Activated CD8-positive, alpha-beta memory T cell treated with anti-CD3 and anti-CD28 coated beads, Interleukin-2, amount 10 ng/mL, durations not matched to agents 7 days and 5 days (primary cell): ENCODE measurements at places on chromosomes 3 and 15. TPM values are rescaled to one million over a fixed set of nuclear protein-coding genes. Genes with fewer than 3 reads are reported as not detected.
A peak's percentile ranks its signal among the peaks of the same experiment; 100 is the strongest.

CLDN1 gene
- not detected for total RNA-seq

DNA sequence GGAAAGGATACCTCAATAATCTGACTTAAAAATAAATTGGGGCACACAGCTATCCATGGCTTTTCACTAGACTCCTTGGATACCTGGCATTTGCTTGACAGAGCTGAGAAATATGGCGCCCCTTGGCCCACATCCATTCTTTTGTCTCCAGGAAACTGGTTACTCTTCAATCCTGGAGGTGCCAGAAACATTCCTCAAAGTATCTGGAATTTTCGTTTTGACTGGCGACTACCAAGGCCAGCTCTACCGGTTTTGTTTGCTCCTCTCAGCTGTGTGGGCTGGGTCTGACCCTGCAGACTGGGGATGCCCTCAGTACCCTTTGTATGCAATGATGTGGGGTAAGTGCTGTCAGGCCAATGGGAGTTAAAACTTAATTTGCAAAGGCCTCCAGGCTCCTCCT, 27.0 kb downstream of the KATNBL1 start:
- no peak for DNase-seq
- H3K4me3 ChIP-seq, result no peak overlapping the region
- no peak overlapping the region for H3K27ac ChIP-seq
- no peaks in the 10 kb centered on the region for H3K27me3 ChIP-seq
- H3K4me1 ChIP-seq, result no peaks in the 10 kb centered on the region
- H3K36me3 ChIP-seq, result peaks cover 34% of the 10 kb centered on the region

DNA sequence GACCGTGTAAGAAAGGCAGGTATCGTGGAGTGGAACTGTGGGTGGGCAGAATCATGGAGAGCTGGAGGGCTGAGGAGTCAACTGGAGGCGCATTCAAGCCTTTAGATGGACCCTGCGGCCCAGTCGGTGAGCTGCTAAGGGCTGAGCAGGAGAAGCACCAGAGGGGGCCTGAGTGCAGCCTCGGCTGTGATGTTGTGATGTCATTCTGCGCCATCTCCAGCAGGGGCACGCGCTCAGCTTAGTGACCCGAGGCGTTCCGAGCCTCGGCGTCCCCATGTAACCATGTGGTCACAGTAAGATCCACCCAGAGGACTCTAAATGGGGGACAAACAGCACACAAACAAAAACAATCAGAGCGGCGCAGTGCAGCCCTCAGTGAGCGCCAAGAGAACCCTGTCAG, 76.8 kb downstream of the VGLL4 start:
- no peak overlapping the region for H3K27ac ChIP-seq
- H3K4me3 ChIP-seq, result no peak overlapping the region
- no peaks in the 10 kb centered on the region for H3K27me3 ChIP-seq
- H3K4me1 ChIP-seq, result no peaks in the 10 kb centered on the region

- no peak overlapping the region for H3K4me3 ChIP-seq
- no peaks in the 10 kb centered on the region for H3K4me1 ChIP-seq
- H3K27me3 ChIP-seq, result no peaks in the 10 kb centered on the region
- no peak for DNase-seq
Measured at GRCh38 chr15:78928616-78929093, 16.2 kb downstream of the CTSH start.

TRAT1 gene
- total RNA-seq, result 62.4 TPM

DNA sequence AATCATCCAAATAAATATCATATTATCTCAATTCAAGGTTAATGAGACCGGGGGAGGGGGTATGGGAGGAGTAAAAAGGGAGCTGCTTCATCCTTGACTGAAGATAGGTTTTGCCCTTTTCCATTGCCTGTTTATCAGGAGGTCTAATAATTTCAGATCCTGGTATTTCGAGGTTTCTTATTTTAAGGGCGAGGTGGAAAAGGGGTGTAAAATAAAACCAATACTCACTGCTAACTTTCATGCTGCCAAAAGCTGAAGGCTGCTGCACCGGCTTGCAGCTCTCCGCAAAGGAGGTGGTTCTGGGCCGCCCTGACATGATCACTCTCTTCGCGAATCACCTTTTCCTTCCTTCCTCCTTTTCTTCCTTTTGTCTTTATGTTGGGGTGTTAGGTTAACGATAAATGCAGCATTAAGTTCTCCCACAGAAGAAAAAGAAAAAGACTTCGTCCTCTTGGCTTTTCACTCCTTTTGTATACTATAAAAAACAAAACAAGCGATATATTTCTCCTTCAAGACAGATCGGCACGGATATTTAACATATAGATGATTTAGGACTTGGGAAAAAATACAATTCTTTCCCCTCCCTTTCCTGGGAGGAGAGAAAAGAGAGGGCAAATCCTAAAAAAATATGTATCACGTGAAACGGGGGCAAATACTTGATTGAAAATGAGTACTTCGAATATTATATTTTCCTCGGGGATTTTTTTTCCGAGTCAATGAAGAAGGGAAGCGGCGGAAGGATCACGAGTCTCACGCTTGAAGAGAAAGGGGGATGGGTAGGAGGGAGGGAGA, 932 bp downstream of the GSK3B start:
- H3K4me3 ChIP-seq, result no peak overlapping the region
- H3K4me1 ChIP-seq, result peaks cover 27% of the 10 kb centered on the region
- H3K27ac ChIP-seq, result no peak overlapping the region
- DNase-seq, result peak; percentile 52
- no peaks in the 10 kb centered on the region for H3K27me3 ChIP-seq
- peaks cover 6% of the 10 kb centered on the region for H3K36me3 ChIP-seq

GRCh38 chr15:75648156-75649000, 666 bp downstream of the SNX33 start:
- H3K27me3 ChIP-seq, result peaks cover 19% of the 10 kb centered on the region
- no peak for DNase-seq
- no peak overlapping the region for H3K27ac ChIP-seq
- peak overlapping the region; percentile 76 for H3K4me3 ChIP-seq

GRCh38 chr3:156455839-156456238, 99.1 kb downstream of the SSR3 start:
- H3K4me1 ChIP-seq, result no peaks in the 10 kb centered on the region
- peaks cover 14% of the 10 kb centered on the region for H3K27me3 ChIP-seq
- no peak overlapping the region for H3K27ac ChIP-seq
- no peak for DNase-seq
- no peak overlapping the region for H3K4me3 ChIP-seq
- no peaks in the 10 kb centered on the region for H3K36me3 ChIP-seq

NSUN3 gene
- 15.3 TPM for total RNA-seq

- no peak for DNase-seq
- no peak overlapping the region for H3K27ac ChIP-seq
- no peak overlapping the region for H3K4me3 ChIP-seq
- peaks cover 15% of the 10 kb centered on the region for H3K4me1 ChIP-seq
- no peaks in the 10 kb centered on the region for H3K27me3 ChIP-seq
- peaks cover 17% of the 10 kb centered on the region for H3K36me3 ChIP-seq
Measured at GRCh38 chr3:138717348-138717747, 108.8 kb downstream of the FAIM start.

C3orf80 gene
- 0.23 TPM for total RNA-seq

CP gene
- total RNA-seq, result not detected

COLQ gene
- total RNA-seq, result 4.7 TPM

DNA sequence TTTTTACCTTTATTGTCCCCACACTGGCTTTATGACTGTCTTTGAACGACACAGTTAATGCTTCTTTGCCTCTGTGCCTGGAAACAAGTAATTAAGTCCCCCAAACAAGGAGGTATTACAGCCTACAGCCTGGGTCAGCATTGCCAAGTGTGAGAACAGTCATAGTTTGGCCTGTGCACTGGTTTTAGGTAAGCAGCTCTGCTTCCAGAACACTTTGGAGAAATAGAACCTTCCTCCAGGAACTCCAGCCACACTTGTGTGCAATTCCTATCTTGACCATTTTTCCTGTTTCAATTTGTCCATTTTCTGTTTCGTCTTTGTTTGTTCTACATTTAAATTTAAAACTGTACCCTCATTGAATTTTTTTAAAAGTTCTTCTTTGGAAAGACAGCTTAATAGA, 568.2 kb downstream of the TUSC7 start:
- no peak for DNase-seq
- no peaks in the 10 kb centered on the region for H3K36me3 ChIP-seq
- no peaks in the 10 kb centered on the region for H3K27me3 ChIP-seq
- H3K27ac ChIP-seq, result no peak overlapping the region
- H3K4me3 ChIP-seq, result no peak overlapping the region

DNA sequence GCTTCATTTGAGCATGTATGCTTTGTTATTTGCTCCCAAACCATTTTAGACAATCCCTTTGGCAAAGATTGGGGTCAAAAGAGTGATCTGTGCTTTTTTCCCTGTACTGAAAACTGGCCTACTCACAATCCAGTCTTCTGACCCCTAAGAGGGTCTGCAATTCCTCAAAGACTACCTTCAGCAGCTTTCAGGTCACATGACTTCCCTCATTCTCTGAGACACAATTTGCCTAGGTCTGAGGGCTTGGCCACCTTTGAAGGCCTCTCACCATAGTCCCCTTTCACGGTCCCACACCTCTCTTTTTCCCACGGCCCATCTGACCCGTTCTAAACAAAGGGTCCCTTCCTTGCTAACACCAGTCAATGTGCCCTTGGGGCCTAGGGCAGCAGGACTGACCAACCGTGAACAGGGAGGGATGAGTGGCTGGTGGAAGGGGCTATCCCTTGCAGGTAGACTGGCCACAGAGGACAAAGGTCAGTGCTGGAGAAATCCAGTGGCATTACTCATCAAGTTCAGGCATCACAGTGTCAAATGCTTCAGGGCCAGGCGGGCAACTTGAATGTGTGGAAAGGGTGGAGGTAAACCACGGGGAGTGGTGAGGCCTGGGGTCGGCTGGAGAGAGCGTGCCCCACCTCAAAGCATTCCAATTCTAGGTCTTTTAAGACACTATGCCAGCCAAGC, 10.8 kb downstream of the RASL12 start:
- H3K4me1 ChIP-seq, result peaks cover 14% of the 10 kb centered on the region
- H3K4me3 ChIP-seq, result no peak overlapping the region
- H3K27ac ChIP-seq, result no peak overlapping the region
- H3K27me3 ChIP-seq, result peaks cover 4% of the 10 kb centered on the region
- no peak for DNase-seq

DNA sequence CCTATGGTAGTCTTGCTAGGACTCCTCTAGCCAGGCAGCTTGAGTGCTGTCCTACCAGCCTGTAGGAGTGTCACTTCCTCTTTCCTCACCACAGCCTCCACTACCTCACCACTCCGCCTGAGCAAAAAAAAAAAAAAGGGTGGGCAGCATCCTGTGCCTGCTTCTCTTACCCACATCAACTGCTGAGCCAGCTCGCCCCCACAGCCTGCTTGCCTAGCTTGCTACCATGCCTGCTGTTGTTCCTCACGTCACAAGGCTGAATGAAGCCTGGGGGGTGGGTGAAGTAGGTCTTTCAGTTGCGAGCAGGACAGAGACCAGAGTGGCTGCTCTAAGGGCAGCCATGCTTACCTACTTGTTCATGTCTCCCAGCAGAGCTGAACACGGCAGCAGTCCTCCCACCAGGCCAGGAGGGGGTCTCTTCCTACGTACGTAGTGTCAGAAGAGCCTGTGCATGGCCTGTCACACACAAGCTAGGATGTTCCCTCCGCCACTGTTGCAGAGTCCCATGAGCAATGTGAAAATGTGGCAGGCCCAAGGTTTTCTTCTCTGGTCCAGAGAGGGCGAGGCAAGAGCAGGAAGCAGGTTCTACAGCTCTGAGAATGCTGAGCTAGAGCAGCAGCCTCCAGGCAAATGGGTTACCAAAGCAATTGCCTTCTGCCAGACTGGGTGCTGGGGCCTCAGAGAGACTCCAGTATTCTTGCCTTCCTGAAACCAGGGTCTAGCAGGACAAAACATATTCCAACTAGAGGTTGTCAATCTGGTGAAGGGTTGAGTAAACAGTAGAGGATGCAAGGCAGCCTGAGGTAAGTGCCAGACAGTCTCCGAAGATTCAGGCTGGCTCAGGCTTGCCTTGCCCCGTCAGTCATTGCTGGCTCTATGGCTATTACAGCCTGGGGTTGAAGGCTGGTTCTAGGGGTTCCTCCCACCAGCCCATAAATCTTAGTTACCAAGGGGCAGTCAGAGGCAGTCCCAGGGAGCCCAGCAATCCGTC, 8.1 kb downstream of the PPM1M start:
- peak overlapping the region; percentile 75 for H3K4me3 ChIP-seq
- H3K4me1 ChIP-seq, result peaks cover 89% of the 10 kb centered on the region
- peak; percentile 90 for DNase-seq
- H3K27ac ChIP-seq, result peak overlapping the region; percentile 100
- peaks cover 74% of the 10 kb centered on the region for H3K36me3 ChIP-seq

GRCh38 chr3:54304877-54305276, 182.5 kb downstream of the CACNA2D3 start:
- H3K36me3 ChIP-seq, result no peaks in the 10 kb centered on the region
- DNase-seq, result no peak
- H3K27ac ChIP-seq, result no peak overlapping the region
- H3K27me3 ChIP-seq, result no peaks in the 10 kb centered on the region
- no peaks in the 10 kb centered on the region for H3K4me1 ChIP-seq

DNA sequence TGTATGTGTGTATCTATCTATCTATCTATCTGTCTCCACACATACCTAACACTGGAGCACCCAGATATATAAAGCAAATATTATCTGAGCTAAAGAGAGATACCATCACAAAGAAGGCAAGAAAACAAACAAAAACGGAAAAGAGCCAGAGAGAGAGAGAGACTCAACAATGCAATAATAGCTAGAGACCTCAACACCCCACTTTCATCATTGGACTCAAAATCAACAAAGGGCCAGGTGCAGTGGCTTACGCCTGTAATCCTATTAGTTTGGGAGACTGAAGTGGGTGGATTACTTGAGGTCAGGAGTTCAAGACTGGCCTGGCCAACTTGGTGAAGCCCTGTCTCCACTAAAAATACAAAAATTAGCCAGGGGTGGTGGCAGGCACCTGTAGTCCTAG, 23.4 kb downstream of the NCBP2 start:
- no peak for DNase-seq
- H3K4me1 ChIP-seq, result no peaks in the 10 kb centered on the region
- no peaks in the 10 kb centered on the region for H3K27me3 ChIP-seq
- H3K4me3 ChIP-seq, result no peak overlapping the region
- no peak overlapping the region for H3K27ac ChIP-seq

- DNase-seq, result no peak
- H3K4me1 ChIP-seq, result no peaks in the 10 kb centered on the region
- H3K4me3 ChIP-seq, result no peak overlapping the region
- H3K27ac ChIP-seq, result no peak overlapping the region
- H3K36me3 ChIP-seq, result no peaks in the 10 kb centered on the region
Measured at GRCh38 chr15:63354821-63355650, 26.6 kb downstream of the CA12 start.

OR5K3 gene
- not detected for total RNA-seq

- H3K4me3 ChIP-seq, result no peak overlapping the region
- H3K27ac ChIP-seq, result peak overlapping the region; percentile 31
- peaks cover 31% of the 10 kb centered on the region for H3K4me1 ChIP-seq
Measured at GRCh38 chr15:67746450-67746849, 78.9 kb upstream of the SKOR1 start.

- H3K4me1 ChIP-seq, result peaks cover 3% of the 10 kb centered on the region
- peaks cover 22% of the 10 kb centered on the region for H3K27me3 ChIP-seq
- no peak overlapping the region for H3K4me3 ChIP-seq
Measured at GRCh38 chr3:46656778-46657556, 36.5 kb downstream of the ALS2CL start.

OSTN gene
- not detected for total RNA-seq
